ENCODE measurements at places on chromosomes 6 and 20. TPM values are rescaled to one million over a fixed set of nuclear protein-coding genes. Genes with fewer than 3 reads are reported as not detected.

MACROD2 gene
- total RNA-seq = 2.4 TPM

TRIM15 gene
- not detected for total RNA-seq

STK4 gene
- 41.4 TPM for total RNA-seq

GABRR1 gene
- total RNA-seq = not detected

HTR1B gene
- 1.9 TPM for total RNA-seq

MCCD1 gene
- total RNA-seq = not detected

SDHAF4 gene
- 7.4 TPM for total RNA-seq

TAGAP gene
- 0.10 TPM for total RNA-seq

MGME1 gene
- 14.1 TPM for total RNA-seq

SLC26A8 gene
- total RNA-seq = not detected

TPBG gene
- total RNA-seq = 26.0 TPM

EYS gene
- total RNA-seq = 0.07 TPM

SNPH gene
- total RNA-seq = 7.9 TPM

SNAP91 gene
- 0.24 TPM for total RNA-seq

BEND6 gene
- total RNA-seq = 8.3 TPM

TMEM170B gene
- total RNA-seq = 1.5 TPM

BFSP1 gene
- total RNA-seq = 4.2 TPM

PIGT gene
- 91.4 TPM for total RNA-seq

BCKDHB gene
- 18.4 TPM for total RNA-seq

WFDC10B gene
- not detected for total RNA-seq

SIGLEC1 gene
- total RNA-seq = not detected

PACRG gene
- total RNA-seq = 0.72 TPM

VGLL2 gene
- total RNA-seq = 1.7 TPM

EYA2 gene
- 1.4 TPM for total RNA-seq

OLIG3 gene
- 0.14 TPM for total RNA-seq

ROS1 gene
- total RNA-seq = not detected

TNF gene
- total RNA-seq = 0.79 TPM

DEFB132 gene
- total RNA-seq = not detected

GATA5 gene
- not detected for total RNA-seq

SLC35F1 gene
- total RNA-seq = 0.72 TPM

NPBWR2 gene
- not detected for total RNA-seq

PGC gene
- not detected for total RNA-seq

VNN1 gene
- 0.07 TPM for total RNA-seq

ARHGAP18 gene
- 43.2 TPM for total RNA-seq

MROH8 gene
- total RNA-seq = 1.3 TPM

ANGPT4 gene
- total RNA-seq = 0.12 TPM

HLA-F gene
- 7.4 TPM for total RNA-seq

C6orf58 gene
- not detected for total RNA-seq

SIRPB2 gene
- not detected for total RNA-seq

TREM2 gene
- total RNA-seq = not detected

SCUBE3 gene
- total RNA-seq = 8.5 TPM

BMP7 gene
- total RNA-seq = 15.3 TPM

HTR1E gene
- not detected for total RNA-seq

STMND1 gene
- total RNA-seq = 0.16 TPM

RAET1E gene
- not detected for total RNA-seq

NAA20 gene
- 73.0 TPM for total RNA-seq

TFAP2D gene
- not detected for total RNA-seq

RCAN2 gene
- total RNA-seq = 9.9 TPM

ZC2HC1B gene
- not detected for total RNA-seq

NRSN1 gene
- not detected for total RNA-seq

FUT9 gene
- 0.20 TPM for total RNA-seq

PSMB1 gene
- 192 TPM for total RNA-seq

GABRR2 gene
- total RNA-seq = 0.34 TPM

PLA2G7 gene
- total RNA-seq = 0.48 TPM

Data from astrocyte (in vitro differentiated cells and primary cell).